ENCODE measurements at places on chromosomes 13 and 19.

- no peak for DNase-seq
Observed at GRCh38 chr19:56827708-56828107, 12.8 kb downstream of the PEG3 start.

GRCh38 chr13:108551674-108552073 lies 77.7 kb upstream of the MYO16 start:
- no peak for DNase-seq

DNA sequence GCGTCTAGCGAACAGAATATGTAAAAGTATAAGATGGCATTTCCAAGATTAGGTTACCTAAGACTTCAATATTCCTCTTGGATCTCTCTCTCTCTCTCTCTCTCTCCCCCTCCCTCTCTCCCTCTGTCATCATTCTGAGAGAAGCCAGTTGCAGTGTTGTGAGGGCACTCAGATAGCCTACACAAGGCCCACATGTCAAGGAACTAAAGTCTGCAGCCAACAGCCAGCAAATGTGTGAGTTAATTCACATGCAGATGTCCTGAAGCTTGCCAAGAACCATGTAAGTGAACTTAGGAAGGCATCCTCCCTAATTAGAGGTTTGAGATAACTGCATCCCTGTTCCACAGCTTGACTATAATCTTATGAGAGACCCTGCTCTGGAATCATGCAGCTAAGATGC lies 822.9 kb upstream of the PRR20A start:
- DNase-seq, result no peak

GRCh38 chr13:44160591-44161191 lies 212.9 kb upstream of the SERP2 start:
- DNase-seq, result no peak

- DNase-seq, result no peak
Observed at GRCh38 chr13:19519049-19519448, 42.3 kb downstream of the TPTE2 start.

DNA sequence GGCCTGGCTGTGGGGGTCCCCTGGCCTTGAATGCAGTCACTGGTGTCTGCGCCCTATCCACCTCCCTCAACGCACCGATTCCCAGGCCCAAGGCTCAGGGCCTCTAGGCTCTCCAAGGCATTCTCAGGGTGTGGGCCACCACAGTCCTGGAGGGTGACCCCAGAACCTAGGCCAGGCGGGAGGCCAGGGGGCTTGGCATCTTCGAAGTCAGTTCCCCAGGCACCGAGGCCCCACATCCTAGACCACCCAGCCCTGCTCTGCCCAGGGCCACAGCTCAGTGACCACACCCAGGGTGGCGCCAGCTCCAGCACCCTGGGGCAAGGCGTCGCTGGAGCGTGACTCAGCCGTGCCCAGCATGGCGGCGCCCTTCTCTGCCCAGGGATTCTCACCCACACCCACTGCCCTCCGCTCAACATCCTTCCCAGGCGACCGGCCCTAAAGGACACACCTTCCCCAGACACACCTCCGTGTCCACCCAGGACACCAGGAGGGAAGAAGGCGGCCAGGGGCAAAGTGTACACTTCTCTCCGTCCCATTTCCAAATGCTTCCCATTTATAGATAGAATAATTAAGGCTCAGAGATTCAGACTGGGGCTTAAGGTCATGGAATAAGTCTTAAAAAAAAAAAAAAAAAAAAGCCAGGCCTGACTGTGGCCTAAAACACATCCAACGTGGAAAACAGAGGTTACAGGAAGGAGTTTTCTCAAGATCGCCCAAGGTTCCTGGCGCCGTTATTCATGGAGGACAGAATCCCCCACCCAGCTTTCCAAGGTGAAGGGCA lies 36.4 kb upstream of the NANOS3 start:
- DNase-seq, result no peak

- DNase-seq, result no peak
Observed at GRCh38 chr13:92513672-92514071, 712.9 kb upstream of the GPC6 start.

- DNase-seq, result no peak
Observed at GRCh38 chr13:111115965-111116521, 933 bp downstream of the ARHGEF7 start.

All from spinal cord (tissue), 10 donors.